ENCODE measurements at places on chromosomes 11 and 22. TPM values are rescaled to one million over a fixed set of nuclear protein-coding genes. Genes with fewer than 3 reads are reported as not detected.

- peak; percentile 77 for DNase-seq
Observed at GRCh38 chr11:25981998-25982397, 349.9 kb upstream of the ANO3 start.

- DNase-seq, result no peak
Observed at GRCh38 chr22:17920992-17921650, 103.2 kb downstream of the MICAL3 start.

DNA sequence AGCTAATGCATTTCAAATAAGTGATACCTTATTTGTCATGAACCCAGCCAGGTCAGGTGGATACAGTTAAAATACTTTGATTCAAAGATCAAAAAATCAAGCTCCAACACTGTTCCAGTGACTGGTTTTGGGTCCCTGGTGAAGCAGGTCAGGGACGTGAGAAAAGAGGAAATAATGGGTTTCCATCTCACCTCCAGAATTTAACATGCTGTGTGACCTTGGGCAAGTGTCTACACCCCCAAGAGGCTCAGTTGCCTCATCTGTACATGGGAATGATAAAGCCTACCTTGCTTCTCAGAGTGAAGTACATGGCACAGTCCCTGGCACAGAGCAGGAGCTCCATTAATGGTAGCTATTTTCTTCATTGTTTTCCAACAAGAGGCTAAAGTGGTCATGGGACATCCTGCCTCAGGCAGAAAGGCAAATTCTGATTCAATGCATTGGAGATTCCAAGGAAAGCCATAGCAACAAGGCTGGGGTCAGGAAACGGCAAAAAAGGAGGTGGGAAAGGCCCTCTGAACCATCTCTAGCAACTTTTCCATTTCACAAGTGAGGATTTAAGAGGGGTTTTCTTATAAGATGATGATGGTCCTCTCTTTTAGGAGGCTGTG is 108.5 kb downstream of the CSNK2A3 start:
- DNase-seq, result no peak

SYCE3 gene
- total RNA-seq, result not detected

PKP3 gene
- 2.2 TPM for total RNA-seq

- no peak for DNase-seq
Observed at GRCh38 chr11:9092853-9093778, 1.7 kb upstream of the SCUBE2 start.

- DNase-seq, result no peak
Observed at GRCh38 chr22:19679522-19680101, 34.7 kb upstream of the SEPTIN5 start.

SNX32 gene
- not detected for total RNA-seq

DNA sequence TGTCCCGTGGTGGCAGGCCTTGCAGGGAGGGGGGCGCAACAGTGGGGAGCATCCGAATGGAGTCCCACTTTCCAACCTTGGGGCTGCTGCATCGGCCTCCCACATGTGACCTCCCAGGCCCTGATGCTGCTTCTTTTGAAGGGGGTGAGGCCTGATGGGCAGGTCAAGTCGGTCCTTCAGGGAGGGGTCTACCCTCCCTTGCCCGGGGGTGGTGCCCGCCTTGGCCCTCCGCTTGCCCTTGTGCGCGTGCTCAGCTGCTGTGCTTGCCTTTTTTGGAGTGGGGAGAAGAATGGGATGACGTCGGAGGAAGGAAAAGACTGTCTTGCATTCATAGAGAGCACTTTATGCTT is 66.9 kb downstream of the PRDM11 start:
- no peak for DNase-seq

RAB6A gene
- 81.0 TPM for total RNA-seq

DNA sequence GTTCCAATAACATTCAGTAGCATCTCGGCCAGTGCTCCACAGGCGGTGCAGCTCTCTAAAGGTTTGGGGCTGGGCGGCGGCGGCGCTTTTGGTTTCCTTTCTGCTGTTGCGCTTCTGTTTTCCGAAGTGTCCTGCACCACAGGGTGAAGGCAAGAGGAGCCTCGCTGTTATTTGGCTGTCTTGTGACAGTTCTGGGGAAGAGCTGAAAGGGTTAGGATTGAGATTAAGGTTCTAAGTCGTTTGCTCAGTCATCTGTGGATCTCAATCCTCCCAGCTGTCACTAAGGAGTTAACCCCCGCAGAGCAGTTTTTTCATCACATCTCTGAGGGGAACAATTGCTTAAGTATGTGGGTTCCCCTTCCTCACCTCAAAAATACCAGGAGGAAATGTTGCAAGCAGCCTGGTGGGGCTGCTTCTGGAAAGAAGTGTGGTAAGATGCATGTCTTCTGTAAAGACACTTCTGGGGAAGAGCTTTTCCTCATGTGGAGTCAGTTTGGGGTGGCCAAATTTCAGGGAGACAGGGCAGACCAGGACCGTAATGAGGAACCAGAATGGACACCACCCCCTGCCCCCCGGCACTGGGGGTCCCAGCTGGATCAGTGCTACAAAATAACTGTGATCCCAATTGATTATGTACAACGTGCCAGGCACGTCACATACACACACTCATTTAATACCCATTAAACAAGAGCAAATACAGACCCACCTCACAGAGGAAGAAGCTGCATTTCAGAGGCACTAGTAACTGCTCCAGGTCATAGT is 14.2 kb downstream of the TMEM121B start:
- no peak for DNase-seq

DNA sequence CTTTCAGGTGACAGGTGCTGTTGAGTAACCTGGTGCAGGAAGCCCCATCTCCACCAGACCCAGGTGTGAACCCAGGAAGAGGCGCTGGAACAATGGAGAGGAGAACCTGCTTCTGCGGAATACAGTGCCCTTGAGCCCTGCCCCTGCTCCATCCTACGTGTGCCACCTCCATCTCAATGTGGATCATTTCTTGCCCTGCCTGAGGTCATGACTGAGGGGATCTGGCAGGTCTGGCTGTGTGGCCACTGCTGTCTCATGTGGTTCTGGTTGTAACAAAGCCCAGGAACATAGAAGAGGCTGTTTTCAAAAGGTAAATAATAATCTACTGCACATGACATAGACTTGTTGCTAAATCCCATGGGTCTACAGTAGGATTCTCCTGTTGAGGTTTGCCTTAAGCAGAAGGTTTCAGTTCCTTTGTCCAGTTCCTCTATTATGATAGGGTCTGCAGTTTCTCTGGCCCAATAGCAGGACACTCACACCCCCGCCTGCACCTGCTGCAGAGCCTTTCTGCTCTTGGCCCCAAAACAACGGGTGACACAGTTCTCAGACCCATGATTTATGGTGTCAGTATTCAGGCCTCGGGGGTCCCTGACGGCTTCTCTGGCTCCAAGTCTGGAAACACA is 113.5 kb upstream of the IGLL5 start:
- DNase-seq, result no peak

CNIH2 gene
- total RNA-seq, result 0.54 TPM

- peak; percentile 55 for DNase-seq
Observed at GRCh38 chr22:26646158-26646557, 11.2 kb upstream of the MIAT start.

DNA sequence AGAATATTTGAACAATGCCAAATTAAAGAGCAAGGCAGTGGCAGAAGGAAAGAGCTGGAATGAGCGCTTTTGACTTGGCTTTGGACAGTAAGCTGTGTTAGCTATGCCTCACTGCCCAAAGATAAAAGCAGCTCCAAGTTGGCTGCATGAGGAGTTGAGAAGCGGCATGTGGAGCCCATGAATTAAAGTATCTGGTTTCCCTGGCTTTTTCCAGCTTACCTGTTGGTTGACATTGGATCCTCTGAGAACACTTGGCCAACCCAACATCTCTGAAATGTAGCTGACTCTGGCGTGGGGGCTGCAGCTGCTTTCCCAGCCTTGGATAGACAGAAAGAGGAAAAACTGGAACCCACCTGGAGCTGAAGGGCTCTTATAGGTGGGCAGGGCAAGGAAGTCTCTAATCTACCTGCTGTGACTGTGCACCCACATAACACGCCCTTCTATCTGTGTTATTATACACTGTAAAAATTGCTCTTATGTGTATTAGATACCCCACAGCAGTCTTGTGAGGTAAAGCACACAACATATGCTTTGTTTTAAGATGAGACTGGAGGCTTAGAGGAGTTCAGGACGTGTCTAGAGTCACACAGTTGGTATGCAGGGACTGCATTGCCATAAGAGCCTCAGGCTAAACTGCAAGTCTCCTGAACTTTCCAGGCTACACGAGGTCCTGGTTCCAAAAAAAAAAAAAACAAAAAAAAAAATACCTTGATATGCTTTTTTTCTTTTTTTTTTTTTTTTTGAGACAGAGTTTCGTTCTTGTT is 5.8 kb downstream of the UBASH3B start:
- DNase-seq, result peak; percentile 83

DDTL gene
- total RNA-seq, result 0.36 TPM

DNA sequence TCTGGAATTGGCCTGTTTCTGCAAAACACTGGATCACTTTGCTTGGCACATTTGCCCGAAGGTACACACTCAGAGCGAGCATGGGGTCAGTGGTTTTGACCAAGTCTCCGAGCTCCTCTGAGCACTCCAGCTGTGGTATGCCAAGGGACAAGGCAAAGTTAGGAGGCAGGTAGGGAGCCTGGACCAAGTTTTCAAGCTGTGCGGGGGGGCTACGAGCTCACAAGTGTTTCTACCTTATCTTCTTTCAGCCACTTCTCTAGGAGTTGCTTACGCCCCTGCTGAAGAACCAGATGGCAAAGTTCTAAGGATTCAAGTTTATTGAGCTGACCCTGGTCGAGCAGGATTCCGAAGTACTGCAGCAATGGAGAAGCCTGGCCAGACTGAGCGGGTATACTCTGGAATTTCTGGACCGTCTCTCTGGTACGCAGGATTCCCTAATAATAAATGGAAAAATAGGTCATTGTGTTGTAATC is 54.7 kb upstream of the SLC25A1 start:
- DNase-seq, result no peak

- no peak for DNase-seq
Observed at GRCh38 chr22:49899530-49899929, 18.7 kb downstream of the ALG12 start.

DNA sequence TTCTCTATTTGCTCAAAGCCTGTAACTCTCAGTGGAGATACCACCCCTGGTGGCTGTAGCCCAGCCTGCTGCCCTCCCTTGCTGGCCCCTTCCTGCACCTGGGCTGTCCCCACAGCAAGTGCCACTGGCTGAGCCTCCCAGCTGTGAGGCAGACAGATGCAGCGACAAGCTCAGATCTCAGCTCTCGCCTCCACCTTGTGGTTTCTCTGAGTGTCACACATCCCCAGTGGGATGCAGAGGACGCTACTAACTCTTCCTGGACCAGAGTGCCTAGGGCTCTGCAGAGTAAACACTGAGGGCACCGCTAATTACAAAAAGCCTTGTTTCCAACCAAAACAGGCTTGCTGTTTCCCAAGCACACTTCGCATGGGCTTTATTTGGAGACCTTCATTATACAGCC is 8.9 kb downstream of the YPEL1 start:
- no peak for DNase-seq

KRTAP5-1 gene
- not detected for total RNA-seq

- no peak for DNase-seq
Observed at GRCh38 chr11:25988178-25988577, 343.8 kb upstream of the ANO3 start.

DNA sequence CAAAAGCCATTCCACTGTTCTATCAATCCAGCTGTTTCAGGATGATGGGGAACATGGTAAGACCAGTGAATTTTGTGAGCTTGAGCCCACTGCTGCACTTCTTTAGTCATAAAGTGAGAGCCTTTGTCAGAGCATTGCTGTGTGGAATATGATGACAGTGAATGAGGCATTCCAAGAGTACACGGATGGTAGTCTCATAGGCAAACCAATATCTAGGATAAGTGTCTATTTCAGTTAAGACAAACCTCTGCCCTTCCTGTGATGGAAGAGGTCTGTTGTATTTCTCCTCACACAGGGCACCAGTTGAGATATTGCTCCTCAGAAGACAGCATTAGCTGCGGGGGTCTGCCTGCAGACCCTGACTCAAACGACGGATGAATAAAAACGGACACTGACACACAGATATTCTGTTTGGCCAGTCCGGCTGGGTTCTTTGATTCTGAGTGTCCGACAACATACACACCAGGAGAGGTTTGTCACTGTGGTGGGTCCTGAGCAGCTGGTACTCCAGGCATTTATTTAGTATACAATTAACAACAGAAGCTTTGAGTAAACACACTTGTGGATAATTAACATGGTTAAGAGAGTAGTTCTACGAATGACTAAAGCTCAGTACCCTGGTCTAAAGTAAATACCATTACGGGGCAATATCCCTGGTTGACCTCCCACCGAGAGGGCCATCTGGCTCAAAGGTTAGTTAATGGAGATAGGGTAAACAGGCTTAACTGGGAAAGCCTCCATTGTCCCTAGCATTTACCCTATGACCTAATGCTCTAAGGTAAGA is 121.7 kb downstream of the ZNF280B start:
- DNase-seq, result no peak

DNA sequence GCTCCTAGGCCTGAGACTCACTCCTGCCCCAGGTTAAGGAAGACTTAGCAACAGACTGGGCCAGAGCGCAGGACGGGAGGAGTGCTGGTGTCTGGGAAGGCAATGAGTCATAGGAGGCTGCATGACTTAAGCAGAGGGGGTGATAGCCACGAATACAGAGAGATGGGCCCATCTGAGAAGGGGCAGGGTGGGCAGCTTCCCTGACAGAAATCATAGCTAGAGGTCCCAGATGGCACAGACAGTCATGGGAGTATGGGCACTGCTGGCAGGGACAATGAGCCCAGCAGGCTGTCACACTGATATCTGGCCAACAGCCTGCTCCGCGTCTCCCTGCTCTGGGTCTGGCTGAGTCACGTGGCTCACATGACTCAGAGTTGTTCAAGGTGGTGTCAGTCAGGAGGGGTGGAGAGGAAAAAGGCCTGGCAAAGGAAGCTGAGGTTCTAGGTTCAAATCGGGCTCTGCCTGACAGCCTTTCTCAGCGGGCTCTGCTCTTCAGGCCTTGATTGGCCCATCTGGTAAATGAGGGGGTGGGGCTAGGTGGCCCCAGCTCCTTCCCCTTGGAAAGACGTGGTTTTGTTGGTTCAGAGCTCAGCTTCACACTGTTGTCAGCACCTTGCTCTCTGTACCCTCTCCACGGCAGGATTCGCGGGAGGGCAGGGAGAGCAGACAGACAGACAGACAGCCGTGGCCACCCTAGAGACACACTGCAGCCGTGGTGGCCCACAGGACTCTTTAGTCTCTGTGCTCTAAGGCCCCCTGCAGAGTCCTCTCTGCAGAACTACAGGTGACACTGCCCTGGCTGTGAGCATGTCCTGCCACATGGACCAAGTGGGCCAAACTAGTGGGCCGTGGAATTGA is 47.8 kb downstream of the DBX1 start:
- peak; percentile 97 for DNase-seq

GRCh38 chr11:36702330-36703054 is 104.5 kb upstream of the RAG2 start:
- DNase-seq, result peak; percentile 69

- DNase-seq, result no peak
Observed at GRCh38 chr22:23088199-23088604, 17.9 kb downstream of the GNAZ start.

OR5AL1 gene
- not detected for total RNA-seq

SLC15A3 gene
- 1.9 TPM for total RNA-seq

GRCh38 chr22:37443977-37444376 is 16.7 kb upstream of the ELFN2 start:
- no peak for DNase-seq

- no peak for DNase-seq
Observed at GRCh38 chr11:20973940-20974559, 304.7 kb downstream of the NELL1 start.

All from IMR-90 (cell line).